Left ventricle myocardium inferior (tissue), 1 donor: ENCODE measurements at places on chromosomes 12 and 14.

DNA sequence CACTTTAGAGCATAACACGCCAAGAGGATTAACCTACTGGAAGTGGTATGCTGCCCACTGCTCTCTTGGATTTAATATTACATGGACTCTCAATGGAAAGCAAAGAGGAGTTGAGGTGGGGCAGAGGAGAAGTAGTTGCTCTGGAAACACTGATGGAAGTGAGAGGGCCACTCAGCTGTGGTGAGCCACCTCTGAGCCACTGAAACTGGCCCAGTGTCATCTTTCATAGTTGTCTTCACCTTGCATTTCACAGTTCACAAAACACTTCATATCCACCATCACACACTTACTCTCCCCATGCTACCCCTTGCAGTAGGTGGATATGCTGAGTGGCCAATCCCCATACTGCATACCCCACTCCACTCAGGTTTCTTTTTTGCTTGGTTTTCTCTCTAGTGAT, 12.2 kb upstream of the PCED1B start:
- H3K4me1 ChIP-seq: peaks cover 7% of the 10 kb centered on the region
- no peak overlapping the region for H3K27ac ChIP-seq
- DNase-seq: no peak
- H3K36me3 ChIP-seq: no peaks in the 10 kb centered on the region

- DNase-seq: peak; percentile 75
- no peaks in the 10 kb centered on the region for H3K36me3 ChIP-seq
- no peaks in the 10 kb centered on the region for H3K27me3 ChIP-seq
- H3K27ac ChIP-seq: peak overlapping the region; percentile 91
- peaks cover 51% of the 10 kb centered on the region for H3K4me1 ChIP-seq
These were observed 28.4 kb upstream of the GPR132 start for GRCh38 chr14:105093431-105094192.

GRCh38 chr14:104136472-104137296, 1.7 kb upstream of the KIF26A start:
- DNase-seq: peak; percentile 13
- H3K27ac ChIP-seq: no peak overlapping the region
- H3K4me1 ChIP-seq: peaks cover 59% of the 10 kb centered on the region

DNA sequence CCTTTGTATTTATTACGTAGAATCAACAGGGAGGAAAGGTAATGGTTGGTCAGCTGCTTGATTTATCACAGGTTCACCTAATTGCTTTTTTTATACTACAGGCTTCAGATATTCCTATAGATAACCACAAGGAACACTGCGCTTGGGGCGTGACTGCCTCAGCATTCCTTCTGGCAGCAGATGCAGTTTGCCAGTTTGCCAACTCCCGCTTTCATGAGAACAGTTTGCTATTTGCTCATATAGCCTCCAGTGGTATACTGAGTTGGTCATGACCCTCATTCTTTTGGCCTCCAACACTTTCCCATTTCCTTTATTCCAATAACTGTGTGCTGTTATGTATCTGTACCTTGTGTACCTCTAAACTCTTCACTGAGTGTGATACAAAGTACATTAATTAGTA, 38.6 kb upstream of the ACSM4 start:
- H3K27me3 ChIP-seq: no peaks in the 10 kb centered on the region
- no peak for DNase-seq
- no peaks in the 10 kb centered on the region for H3K4me1 ChIP-seq
- no peak overlapping the region for H3K27ac ChIP-seq
- H3K36me3 ChIP-seq: no peaks in the 10 kb centered on the region
- no peak overlapping the region for H3K4me3 ChIP-seq

DNA sequence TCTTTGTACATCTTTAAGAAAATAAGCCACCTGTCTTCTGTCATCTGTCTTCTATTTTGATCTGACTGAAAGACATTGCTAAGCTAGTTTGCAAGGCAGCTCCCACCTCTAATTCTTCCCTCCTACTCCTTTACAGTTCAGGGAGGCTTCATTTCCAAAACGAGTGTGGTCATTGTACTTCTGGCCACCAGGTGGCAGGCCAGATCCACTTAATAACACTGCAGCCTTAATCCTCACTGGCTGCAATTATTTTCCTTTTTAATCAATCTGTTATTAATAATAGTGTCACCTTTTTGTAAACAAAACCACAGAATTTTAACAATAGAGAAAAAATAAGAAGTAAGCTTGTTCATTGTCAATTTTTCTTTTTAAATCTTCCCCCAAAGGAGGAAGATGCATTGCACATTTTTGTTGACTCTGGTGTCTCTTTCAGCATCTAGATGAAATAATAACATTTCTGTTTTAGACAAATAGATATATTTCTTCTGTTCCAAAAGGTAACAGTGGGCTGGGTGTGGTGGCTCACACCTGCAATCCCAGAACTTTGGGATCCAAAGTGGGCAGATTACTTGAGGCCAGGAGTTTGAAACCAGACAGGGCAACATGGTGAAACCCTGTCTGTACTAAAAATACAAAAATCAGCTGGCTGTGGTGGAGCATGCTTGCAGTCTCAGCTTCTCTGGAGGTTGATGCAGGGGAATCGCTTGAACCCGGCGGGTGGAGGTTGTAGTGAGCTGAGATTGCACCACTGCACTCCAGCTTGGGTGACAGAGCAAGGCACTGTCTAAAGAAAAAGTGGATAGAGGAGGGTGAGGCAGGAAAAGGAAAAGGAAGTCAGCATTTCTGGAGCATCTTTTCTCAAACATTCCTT, 23.3 kb downstream of the GABARAPL1 start:
- no peak for DNase-seq
- no peak overlapping the region for H3K4me3 ChIP-seq
- no peak overlapping the region for H3K27ac ChIP-seq
- H3K36me3 ChIP-seq: peaks cover 7% of the 10 kb centered on the region
- no peaks in the 10 kb centered on the region for H3K27me3 ChIP-seq
- no peaks in the 10 kb centered on the region for H3K4me1 ChIP-seq

- no peaks in the 10 kb centered on the region for H3K36me3 ChIP-seq
- no peak for DNase-seq
These were observed 91.7 kb upstream of the FUT8 start for GRCh38 chr14:65320661-65321308.

GRCh38 chr12:30448038-30448437, 247.6 kb downstream of the IPO8 start:
- H3K36me3 ChIP-seq: no peaks in the 10 kb centered on the region
- peaks cover 7% of the 10 kb centered on the region for H3K4me1 ChIP-seq
- DNase-seq: no peak
- H3K4me3 ChIP-seq: no peak overlapping the region
- H3K27me3 ChIP-seq: no peaks in the 10 kb centered on the region
- no peak overlapping the region for H3K27ac ChIP-seq

- no peaks in the 10 kb centered on the region for H3K36me3 ChIP-seq
- H3K4me3 ChIP-seq: no peak overlapping the region
- no peaks in the 10 kb centered on the region for H3K27me3 ChIP-seq
- H3K4me1 ChIP-seq: no peaks in the 10 kb centered on the region
- no peak overlapping the region for H3K27ac ChIP-seq
These were observed 1263.0 kb downstream of the LRFN5 start for GRCh38 chr14:42869681-42870080.
